ENCODE measurements at places on chromosomes 6 and 20.

GRCh38 chr6:109834595-109835437 lies 143.3 kb upstream of the GPR6 start:
- DNase-seq, result no peak

DNA sequence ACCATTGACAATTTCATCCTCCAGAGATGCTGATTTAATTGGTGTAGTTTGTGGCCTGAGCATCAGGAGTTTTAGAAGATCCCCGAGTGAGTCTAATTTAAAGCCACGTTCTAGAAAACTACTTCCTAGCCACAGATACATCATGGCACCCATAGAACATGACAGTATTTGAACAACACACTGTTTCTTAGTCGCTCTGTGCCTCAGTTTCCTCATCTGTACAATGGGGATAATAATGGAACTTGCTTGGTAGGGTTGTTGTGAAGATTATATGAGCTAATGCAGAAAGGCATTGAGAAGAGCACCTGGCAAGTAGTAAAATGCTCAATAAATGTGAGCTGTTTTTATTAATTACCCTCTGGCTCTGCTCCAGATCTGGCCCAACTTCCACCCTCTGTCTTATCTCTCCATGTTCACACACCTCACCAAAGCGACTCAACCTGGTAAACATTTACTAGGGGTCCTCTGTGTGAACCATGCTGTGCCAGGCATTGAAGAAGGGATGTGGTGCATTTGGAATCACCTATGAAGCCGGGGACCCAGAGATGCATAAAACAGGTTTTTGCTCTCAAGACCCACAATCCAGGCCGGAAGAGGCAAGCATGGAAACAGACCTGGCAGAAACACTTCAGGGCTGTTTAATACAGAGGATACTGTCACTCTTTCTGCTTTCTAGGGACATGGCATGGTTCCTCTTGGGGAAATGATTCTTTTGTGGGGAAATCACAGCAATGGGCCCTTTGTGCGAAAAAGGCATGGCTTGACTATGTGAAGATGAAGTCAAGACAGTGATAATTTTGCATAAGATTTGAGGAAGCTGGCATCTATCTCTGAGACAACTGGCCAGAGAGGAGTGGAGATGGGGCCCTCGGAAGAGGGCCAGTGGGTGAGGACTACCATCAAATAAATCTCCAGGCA lies 16.2 kb upstream of the MRPS18A start:
- no peak for DNase-seq

- no peak for DNase-seq
Observed at GRCh38 chr6:168585441-168585840, 144.5 kb downstream of the SMOC2 start.

DNA sequence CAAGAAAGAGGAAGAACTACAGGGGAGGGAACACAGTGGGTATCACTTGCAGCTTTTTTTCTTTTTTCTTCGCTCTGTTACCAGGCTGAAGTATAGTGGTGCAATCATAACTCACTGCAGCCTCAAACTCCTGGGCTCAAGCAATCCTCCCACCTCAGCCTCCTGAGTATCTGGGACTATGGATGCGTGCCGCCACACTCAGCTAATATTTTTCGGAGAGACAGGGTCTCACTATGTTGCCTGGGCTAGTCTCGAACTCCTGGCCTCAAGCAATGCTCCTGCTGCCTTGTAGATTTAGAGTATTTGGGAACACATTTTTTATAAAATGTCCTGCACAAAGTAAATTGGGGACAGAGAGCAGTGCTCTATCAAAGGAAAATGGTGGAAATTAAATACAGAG lies 28.3 kb downstream of the PARD6B start:
- DNase-seq, result no peak

- DNase-seq, result no peak
Observed at GRCh38 chr6:139373928-139374356, 506 bp downstream of the CITED2 start.

- DNase-seq, result no peak
Observed at GRCh38 chr20:46040902-46041535, 12.0 kb downstream of the SLC12A5 start.

- DNase-seq, result no peak
Observed at GRCh38 chr6:130862370-130862769, 35.2 kb downstream of the SMLR1 start.

- DNase-seq, result no peak
Observed at GRCh38 chr20:14478126-14478525, 140.7 kb upstream of the FLRT3 start.

GRCh38 chr20:57756213-57756612 lies 46.4 kb upstream of the PMEPA1 start:
- no peak for DNase-seq

DNA sequence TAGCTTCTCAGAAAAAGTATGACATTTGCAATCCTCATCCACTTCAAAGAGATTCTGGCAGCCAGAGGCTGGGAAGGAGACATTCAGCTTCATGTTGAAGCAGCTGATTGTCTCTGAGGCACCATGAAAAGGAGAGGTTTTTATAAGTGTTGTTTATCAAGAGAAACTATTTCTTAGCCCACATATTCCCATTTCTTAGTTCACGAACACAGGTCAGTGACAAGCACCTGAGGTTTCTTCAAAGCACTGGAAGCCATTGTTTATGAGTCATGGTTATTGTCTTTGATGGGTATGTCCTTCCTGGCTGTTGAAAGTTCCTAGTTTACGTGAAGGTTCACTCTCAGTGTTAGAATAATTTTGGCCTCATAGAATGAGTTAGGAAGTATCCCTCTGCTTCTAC lies 3.0 kb upstream of the DDX43 start:
- DNase-seq, result no peak

DNA sequence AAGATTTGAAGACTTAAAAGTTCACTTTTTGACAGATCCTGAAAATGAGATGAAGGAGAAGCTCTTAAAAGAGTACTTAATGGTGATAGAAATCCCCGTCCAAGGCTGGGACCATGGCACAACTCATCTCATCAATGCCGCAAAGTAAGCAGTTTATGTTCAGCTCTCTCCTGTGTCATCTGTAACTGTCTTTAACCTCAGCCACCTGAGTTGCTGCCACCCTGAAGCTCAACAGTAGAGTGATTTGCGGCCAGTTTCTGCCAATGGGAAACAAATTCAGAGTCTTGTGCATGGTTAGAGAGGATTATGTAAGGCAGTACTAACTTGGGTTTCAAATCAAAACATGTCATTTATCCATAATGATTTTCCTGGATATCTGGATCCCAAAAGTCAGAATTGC lies 10.1 kb downstream of the TNFAIP3 start:
- DNase-seq, result no peak

- DNase-seq, result no peak
Observed at GRCh38 chr6:47520282-47520681, 42.7 kb downstream of the CD2AP start.

DNA sequence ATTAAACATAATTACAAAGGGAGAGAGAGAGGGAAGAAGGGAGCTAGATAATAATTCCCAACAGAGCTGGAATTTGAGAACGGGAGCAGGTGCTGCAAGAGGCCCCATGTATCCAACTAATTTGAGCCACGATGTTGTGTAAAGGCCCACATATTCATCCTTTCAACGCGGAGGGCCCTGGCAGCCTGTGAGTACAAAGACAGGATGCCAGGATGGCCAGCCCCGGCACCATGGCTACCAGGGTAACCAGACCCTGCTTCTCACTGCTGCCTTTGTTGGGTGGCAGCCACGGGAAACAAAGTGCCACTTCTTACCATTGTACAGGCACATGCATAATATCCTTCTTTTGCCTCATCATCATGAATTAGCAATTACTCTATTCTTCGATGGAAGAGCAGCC lies 492.0 kb upstream of the NRSN1 start:
- DNase-seq, result no peak
